Large intestine (tissue), 12 donors: ENCODE measurements at places on chromosomes 4 and X.

DNA sequence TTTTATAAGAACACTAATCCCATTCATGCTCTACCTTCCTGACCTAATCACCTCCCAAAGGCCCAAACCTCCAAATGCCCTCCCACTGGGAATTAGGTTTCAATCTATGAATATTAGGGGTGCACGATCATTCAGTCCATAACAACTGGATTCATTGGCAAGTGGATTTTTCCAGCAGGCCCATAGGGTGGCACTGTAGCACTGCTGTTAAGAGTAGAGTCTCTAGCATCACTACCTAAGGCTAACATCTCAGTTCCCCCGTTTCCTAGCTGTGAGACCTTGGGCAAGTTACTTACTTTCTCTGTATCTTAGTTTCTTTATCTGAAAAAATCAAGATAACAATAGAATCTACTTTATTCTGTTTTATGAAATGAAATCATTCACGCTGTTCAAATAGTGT, 315.8 kb downstream of the STIM2 start:
- DNase-seq: peak; percentile 26

- DNase-seq: no peak
Measured at GRCh38 chr4:94508296-94508695, 56.6 kb downstream of the PDLIM5 start.

GRCh38 chr4:11160288-11160687, 268.4 kb downstream of the HS3ST1 start:
- DNase-seq: no peak

DNA sequence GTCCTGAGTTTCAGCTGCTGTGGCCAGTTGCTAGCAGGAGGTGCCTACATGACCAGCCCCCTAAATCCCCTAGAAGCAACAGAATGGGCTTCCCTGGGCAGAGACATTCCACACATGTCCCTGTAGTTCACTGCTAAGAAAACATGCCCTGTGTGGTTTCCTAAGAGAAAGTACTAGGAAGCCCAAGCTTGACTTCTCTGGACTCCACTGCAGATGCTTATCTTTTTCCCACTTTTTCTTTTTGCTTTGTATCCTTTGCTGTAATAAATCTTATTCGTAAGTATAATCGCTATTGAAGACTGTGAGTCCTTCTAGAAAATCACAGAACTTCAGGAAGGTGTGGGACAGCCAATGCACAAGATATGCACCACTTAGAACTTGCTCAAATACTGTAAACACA, 15.6 kb downstream of the RPGR start:
- no peak for DNase-seq

GRCh38 chrX:97401154-97401553, 517.4 kb downstream of the RPA4 start:
- peak; percentile 29 for DNase-seq

DNA sequence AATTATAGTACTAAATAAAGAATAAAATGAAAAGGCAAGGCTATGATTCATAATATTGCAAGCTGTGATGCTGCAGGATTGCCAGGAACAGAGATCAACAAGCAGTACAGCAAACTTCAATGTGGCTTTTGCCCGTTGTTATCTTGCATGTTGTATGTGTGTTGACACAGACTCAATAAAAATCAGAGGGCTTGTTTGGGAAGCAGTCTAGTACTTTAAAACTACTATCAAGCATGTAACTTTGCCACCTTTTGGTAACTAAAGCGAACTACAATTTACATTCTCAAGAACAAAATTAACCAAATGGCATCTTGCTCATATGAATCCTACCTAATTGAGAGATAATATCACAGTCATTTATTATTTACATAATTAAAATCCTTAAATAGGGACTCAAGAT, 79.8 kb upstream of the GPM6A start:
- peak; percentile 64 for DNase-seq

DNA sequence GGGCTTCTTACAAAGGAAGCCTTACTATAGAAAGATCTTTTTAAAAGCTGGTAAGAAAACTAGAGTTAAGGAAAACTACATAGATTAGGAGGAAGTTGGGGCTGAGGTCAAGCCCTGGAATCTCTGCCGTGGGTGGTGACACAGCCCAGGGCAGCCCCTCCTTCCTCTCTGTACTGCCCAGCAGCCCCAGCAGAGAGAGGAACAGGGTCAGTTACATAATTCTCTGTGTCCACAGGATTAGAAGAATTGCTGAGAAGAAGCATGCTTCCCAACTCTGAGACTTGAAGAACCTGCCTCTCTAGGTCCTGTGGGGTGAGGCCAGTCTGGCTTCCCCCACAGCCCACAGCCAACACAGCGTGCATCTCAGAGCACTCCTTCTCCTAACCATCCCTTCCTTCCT, 9.2 kb upstream of the ABLIM2 start:
- DNase-seq: no peak

DNA sequence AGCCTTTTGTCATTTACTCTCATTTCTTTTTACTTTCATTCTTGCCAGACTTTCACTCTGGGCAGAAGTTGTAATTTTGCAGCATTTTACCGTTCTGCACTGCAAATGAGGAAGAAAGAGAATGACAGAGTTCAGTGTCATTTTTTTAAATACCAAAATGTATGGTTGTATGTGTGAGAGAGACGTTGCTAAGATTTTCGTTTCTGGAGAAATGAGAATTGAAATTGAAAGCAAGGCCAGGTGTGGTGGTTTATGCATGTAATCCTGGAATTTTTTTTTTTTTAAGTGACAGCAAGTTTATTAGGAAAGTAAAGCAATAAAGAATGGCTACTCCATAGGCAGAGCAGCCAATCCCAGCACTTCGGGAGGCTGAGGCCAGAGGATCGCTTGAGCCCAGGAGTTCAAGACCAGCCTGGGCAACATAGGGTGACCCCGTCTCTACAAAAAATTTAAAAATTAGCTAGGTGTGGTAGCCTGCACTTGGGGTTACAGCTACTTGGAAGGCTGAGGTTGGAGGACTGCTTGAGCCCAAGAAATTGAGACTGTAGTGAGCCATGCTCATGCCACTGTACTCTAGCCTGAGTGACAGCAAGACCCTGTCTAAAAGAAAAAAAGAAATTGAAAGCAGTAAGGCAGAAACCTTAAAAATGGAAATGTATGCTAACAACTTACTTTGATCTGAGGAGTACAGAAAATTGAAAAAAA, 12.9 kb downstream of the DCK start:
- no peak for DNase-seq

DNA sequence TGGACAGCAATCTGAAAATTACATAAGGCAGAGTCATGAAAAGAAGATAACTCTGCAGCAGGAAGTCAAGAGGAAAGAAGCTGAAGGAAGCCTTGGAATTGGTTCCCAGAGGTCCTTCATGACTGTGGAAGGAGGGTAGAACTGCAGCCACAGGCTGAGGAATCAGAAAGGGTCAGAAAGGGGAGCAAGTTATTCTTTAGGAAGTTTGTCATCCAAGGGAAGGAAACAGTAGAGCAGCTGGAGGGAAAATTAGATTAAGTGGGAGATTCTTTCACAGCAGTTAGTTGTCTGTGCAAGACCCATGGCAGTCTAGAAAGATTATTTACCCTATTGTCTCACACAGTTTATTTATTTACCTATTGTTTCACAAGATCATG, 9.3 kb upstream of the ADH1C start:
- no peak for DNase-seq

DNA sequence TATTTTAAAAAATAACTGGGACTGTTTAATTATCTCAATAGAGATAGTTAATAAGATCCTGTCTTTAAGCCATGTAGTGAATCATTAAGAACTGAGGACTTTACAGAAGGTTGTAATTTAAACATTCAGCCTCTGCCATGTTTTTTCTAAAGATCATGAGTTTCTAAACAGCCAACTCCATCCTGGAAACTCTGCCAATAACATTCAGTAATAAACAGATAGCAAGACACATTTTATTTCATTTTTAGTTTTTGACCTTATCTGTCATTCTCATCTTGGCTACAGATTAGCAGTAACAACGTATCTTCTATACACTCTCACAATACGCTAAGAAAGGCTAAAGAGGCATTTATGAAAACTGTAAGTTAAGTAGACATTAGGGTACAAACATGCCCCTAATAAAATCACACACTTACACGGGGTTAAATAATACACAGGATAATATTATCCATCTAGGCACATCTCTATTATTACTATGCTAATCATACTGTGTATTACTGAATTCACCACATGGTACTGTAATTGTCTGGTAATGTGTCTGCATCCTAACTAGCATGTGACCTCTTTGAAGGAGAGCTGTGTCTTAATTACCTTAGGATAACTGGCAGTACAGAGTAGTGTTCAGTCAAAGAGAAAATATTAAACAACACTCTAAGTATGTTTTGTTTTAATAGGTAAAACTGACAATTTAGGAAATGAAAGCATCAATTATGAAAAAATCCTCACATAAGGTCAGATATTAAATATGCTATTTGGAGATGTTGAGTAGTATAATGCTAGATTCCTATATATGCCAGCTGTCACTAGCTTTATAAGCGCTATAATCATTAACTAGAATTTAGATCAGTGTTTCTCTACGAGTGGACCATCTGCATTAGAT, 122.4 kb upstream of the NAP1L5 start:
- no peak for DNase-seq

DNA sequence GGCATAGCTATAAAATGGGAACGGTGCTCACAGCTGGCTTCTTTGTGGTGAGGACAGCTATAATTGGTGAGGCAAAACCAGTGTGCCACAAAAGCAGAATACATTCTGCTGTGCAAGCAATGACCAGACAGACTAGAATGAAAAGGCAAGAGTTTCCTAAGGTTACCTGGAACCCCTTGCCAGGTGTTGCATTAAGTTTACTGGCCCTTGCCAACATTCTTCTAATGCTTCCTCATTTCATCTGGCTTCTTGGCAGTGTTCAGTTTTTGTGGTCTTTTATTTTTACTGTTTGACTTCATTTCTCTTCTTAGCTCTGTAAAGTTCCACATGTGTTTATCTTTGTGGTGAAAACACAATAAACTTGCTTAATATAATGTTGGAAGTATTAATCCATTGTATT, 131.4 kb downstream of the PTTG2 start:
- no peak for DNase-seq

GRCh38 chr4:11739992-11740391, 311.3 kb upstream of the HS3ST1 start:
- no peak for DNase-seq

DNA sequence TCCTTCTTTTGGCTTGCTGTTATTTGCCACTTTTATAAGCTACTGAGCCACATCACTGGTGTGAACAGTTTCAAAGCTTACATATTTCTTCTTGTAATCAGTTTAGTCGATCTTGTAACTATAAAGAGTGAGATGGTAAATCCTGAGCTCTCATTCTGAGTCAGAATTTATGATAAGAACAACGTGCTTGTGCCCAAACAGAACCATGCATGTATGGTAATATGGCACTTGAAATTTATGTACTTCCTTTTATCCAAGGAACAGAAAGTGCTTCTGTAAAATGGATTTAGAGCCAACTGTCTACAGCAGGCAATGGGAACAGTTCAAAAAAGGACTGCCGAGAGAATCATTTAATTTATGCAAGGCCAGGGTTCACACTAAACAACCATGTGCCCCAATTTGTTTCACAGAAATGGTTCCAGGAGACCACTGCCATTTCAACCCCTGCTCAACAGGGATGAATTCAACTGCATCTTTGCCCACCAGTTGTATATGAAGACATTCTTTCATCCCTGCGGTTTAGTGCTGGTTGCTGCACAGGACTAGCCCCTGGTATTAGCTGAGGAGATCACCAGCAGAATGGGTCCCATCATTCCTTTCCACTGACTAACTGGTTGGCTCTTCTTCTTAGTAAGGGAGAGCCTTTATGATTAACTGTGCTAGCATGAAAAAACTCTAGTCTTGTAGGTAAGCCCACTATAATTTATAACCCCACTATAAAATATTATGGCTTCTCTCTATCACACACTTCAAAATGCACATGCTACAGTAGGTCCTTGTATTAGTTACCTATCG, 162.9 kb upstream of the PGRMC2 start:
- no peak for DNase-seq

GRCh38 chr4:68714400-68714799, 43.9 kb upstream of the UGT2B15 start:
- no peak for DNase-seq

DNA sequence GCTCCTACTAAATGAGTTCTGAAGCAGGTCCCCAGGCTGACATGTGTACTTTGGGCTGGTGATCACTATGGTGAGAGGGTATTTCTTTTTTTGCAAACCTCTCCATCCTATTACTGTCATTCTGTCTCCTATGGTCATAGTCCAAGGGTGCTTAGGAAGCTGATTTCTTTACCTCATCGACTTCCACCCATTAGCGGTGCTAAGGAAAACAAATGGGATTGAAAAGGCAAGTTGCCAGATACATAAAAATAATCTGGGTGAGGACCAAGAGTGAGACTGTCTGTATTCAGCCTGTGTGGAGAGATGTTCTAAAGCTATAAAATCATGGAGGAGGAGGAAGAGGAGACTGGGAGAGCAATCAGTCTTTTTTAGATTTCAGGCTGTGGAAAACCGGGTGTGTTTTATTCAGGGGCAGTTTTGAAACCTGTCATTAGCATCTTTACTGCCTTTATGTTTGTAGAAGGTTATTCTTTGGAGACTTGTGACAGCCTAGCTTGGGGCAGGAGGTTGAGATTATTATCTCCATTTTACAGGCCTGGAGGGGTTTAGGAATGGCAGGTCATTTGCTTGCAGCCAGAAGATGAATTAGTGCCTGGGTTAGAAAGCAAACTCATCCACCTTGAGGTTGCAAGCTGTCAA, 1.9 kb downstream of the TMEM164 start:
- no peak for DNase-seq

DNA sequence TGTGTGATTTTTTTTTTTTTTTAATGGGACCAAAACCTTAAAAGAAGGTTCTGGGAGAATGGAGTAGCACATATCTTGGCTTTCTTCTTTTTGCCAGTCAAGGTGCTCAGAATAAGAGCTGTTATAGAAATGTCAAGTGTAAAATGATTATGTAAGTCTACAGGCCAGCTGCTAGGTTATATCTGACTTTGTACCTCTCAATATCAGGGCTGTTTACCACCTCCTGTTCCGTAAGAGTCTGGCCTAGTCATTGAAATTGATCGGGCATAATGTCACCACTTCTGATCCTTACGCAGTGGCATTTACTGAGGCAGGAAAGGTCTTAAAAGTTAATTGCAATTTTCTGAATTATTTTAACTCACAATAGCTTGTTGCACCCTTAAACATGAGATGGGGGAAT, 41.1 kb downstream of the LIMCH1 start:
- DNase-seq: no peak

GRCh38 chrX:137234651-137235402, 201.0 kb upstream of the GPR101 start:
- DNase-seq: no peak

- DNase-seq: no peak
Measured at GRCh38 chr4:173761938-173762337, 231.9 kb upstream of the HAND2 start.

DNA sequence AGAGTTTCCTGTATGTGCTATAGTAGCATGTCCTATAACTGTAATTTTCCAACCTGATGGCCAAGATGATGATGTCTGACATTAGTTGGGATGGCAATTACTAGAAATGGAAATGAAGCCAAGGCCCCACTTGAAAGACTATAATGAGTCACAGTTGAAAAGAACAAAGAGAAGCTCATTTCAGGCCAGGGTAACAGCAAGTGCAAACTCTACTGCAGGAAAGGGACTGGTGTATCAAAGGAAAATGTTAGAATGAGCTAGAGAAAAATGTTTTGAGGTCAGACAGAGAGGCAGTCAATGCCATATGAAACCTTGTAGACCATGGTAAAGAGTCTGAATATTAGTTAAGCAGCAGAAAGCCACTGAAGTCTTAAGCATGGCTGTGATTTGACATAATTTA, 146.2 kb upstream of the SH3RF1 start:
- DNase-seq: no peak
